Articular chondrocyte of knee joint (primary cell): ENCODE measurements at places on chromosomes 2 and 18. TPM values are rescaled to one million over a fixed set of nuclear protein-coding genes. Genes with fewer than 3 reads are reported as not detected.

The TMEM131 gene
- total RNA-seq: 39.5 and 40.4 TPM in 2 replicates

The ALKAL2 gene
- total RNA-seq: 0.13 and 0.22 TPM in 2 replicates

The TNS1 gene
- 102 and 125 TPM in 2 replicates for total RNA-seq

The GATA6 gene
- total RNA-seq: 1.4 and 2.3 TPM in 2 replicates

The PAIP2B gene
- 0.65 and 1.1 TPM in 2 replicates for total RNA-seq

The ATP6V1C2 gene
- 0.13 TPM in 1 of 2 replicates, not detected in the other for total RNA-seq
